Stomach (tissue), 19 donors: ENCODE measurements at places on chromosomes 11 and 22. TPM values are rescaled to one million over a fixed set of nuclear protein-coding genes. Genes with fewer than 3 reads are reported as not detected.

Gene APOL3
- not detected for total RNA-seq

Gene UQCR10
- 49.6 TPM for total RNA-seq

Gene STK33
- 10.9 TPM for total RNA-seq

Gene DCPS
- total RNA-seq, result 60.3 TPM

Gene EIF3D
- total RNA-seq, result 80.4 TPM

Gene GAL
- not detected for total RNA-seq

Gene GRIK4
- total RNA-seq, result not detected

Gene NUDT8
- total RNA-seq, result 333 TPM

Gene RAG1
- total RNA-seq, result 0.29 TPM

GRCh38 chr11:43907028-43907975 lies 26.7 kb downstream of the ALKBH3 start:
- DNase-seq, result no peak

DNA sequence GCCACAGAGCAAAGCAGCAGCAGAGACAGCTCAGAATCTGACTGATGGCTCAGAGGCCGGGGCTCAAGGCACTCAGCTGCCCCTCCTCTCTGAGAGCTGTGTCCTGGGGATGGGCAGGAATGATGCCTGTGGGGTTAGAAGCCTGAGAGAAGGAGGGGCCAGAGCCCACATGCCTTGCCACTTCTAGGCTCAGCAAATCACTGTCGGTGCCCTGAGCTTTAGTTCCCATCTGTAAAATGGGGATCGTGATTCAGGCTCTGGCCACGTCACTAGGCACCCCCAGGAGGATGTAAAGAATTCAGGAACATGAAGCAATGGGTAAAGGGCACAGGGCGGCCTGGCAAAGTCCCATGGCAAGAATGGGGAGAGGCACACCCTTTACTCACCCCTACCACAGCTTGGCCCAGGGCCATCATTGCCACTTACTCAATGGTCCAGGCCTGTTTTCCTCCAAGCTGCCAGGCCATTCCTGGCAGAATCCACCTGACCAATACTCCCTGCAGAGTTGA lies 3.4 kb upstream of the CDC42EP2 start:
- DNase-seq, result peak; percentile 65

DNA sequence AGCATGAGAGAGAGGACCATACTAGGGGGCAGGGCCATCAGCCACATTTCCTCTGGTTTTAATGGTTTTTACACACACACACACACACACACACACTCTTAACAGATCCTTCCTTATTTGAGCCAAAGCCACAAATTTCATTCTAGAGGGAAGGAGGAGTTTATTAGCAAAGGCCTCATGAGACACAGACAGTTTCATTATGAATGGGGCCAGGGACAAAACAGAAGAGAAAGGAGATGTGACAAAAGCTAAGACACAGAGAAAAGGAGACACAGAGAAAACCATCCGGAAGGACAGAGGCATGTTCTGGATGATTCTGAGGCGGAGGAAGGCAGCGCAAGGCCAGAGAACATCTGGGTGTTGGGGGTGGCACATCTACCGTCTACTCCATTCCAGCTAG lies 32.2 kb upstream of the ARFGAP3 start:
- DNase-seq, result no peak

DNA sequence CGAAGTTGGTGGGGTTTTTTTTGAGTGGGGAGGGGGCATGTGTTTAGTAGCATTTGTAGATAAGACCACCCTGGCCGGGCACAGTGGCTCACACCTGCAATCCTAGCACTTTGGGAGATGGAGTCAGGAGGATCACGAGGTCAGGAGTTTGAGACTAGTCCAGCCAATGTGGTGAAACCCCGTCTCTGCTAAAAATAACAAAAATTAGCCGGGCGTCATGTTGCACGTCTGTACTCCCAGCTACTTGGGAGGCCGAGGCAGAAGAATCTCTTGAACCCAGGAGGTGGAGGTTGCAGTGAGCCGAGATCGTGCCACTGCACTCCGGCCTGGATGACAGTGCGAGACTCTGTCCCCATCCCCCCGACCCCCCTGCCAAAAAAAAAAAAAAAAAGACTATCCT lies 34.6 kb downstream of the CECR2 start:
- DNase-seq, result no peak

GRCh38 chr11:10051868-10052586 lies 242.0 kb downstream of the SBF2 start:
- DNase-seq, result no peak

DNA sequence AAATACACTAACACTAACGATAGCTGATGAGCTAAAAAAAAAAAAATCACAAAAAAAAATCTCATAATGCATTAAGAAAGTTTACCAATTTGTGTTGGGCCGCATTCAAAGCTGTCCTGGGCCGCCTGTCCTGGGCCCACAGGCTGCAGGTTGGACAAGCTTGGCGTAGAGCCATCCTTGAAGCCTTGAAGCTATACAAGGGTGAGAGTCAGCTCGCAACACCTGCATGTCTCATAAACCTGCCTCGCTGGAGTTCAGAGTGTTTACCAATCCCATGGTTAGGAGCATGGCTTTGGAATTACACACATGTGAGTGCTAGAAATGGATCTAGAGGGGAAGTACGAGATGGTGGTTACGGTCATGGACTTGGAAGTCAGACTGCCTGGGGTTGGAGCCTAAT lies 453.7 kb downstream of the INSC start:
- no peak for DNase-seq

GRCh38 chr22:37417264-37417663 lies 10.0 kb downstream of the ELFN2 start:
- no peak for DNase-seq

GRCh38 chr22:40552070-40552469 lies 84.4 kb downstream of the MRTFA start:
- no peak for DNase-seq

- DNase-seq, result no peak
Measured at GRCh38 chr11:3795131-3796001, 2.0 kb downstream of the NUP98 start.

DNA sequence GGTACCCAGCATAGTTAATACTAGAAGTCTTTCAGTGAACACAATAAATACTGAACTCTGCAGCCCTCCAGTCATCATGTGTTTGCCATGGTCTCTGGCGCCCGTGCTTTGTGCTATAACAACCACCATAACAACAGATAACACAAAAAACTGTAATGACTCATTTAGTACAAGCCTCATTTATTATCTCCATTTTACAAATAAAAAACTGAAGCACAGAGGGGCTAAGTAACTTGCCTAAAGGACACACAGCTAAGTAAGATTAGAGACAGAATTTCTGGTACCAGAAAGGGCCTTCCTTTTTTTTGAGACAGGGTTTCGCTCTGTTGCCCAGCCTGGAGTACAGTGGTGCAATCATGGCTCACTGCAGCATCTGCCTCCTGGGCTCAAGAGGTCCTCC lies 19.5 kb downstream of the RBFOX2 start:
- peak; percentile 42 for DNase-seq

DNA sequence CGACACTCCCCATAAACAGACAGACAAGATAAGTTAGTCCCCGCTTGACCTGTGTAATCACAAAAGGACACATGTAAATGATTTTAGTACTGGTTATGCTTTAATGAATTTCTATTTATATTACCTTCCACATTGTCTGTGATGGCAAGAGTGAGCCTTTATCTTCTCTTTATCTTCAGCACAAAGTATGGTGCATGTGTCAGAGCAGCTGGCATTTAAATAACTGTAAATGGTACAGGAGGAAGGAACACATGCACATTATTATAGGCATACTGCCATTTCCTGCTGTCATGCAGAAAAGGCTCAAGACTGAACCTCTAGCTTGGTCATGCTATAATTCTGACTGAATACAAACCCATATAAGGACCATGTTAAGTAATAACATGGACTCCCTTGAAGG lies 1342.7 kb upstream of the TENM4 start:
- no peak for DNase-seq

DNA sequence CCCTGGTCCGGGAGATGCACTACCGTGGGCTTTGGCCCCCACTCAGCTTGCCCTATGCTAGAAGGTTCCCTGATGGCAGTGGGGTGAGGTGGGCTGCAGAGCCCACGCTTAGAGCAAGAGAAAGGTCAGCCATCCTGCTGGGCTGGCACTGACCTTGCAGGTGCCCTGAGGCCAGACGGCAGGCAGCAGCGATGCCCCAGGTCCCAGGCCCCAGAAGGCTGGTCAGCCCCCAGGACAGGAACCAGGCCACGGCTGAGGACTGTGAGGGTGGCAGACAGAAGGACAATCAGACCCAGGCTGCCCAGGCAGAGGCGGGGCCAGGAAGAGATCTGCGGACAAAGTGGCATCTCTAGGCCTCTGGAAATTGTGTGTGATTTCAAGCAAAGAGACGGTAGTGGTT lies 231.7 kb downstream of the CTTN start:
- DNase-seq, result no peak

DNA sequence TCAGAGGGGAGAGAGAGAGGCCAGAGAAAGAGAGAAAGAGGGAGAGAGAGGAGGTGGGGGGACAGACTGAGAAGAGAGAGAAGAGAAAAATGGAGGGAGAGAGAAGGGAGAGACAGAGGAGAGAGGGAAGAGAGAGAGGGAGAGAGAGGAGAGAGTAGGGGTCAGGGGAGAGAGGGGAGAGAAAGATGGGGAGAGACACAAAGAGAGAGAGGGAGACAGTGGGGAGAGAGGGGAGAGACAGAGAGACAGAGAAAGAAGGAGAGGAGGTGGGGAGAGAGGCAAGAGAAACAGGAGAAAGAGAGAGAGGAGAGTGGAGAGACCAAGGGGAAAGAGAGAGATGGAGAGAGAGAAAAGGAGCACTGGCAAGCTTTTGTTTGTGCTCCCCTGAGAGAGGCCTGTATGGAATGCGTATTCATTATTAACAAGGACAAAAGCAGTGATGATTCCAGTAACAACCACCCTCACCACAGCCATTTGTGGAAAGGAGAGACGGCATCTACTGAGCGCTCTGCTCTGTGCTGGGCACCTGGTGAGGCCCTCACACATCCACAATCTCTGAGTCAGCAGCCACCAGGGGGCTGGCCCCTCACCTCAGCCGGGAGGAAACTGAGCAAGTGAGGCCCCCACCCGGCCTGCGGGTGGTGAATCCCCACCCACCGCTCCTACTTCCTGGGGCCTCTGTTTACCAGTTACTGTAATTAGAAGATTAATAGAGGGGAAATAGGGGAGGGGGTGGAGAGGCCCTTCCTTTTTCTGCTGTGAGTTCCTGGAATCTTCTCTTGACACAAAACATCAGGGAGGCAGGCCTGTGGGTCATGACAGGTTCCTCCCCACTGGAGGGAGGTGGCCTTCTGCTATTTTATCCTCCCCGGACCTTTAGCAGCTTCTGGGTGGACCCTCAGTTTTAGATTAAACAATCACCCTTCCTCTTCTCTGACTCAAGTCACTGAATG lies 14.6 kb upstream of the MIAT start:
- peak; percentile 53 for DNase-seq

GRCh38 chr11:102933627-102934026 lies 21.9 kb downstream of the MMP13 start:
- no peak for DNase-seq

DNA sequence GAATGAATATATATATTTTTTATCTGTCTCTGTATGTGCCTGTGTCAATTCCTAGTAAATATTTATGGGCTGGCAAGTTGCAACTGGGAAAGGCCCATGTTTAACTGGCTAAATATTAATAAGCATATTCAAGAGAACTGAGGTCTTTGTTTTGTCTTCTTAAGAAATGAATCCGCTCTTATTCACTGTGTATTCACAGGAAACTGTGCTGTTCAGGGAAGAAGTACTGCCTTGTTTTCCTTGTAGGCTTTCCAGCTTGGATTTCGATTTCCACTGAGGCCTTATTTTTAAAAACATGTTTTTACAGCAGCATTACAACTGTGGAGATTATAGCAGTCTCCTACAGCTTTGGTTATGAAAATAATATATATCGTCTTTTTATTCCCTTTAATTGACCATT lies 64.7 kb downstream of the LDLRAD3 start:
- no peak for DNase-seq

DNA sequence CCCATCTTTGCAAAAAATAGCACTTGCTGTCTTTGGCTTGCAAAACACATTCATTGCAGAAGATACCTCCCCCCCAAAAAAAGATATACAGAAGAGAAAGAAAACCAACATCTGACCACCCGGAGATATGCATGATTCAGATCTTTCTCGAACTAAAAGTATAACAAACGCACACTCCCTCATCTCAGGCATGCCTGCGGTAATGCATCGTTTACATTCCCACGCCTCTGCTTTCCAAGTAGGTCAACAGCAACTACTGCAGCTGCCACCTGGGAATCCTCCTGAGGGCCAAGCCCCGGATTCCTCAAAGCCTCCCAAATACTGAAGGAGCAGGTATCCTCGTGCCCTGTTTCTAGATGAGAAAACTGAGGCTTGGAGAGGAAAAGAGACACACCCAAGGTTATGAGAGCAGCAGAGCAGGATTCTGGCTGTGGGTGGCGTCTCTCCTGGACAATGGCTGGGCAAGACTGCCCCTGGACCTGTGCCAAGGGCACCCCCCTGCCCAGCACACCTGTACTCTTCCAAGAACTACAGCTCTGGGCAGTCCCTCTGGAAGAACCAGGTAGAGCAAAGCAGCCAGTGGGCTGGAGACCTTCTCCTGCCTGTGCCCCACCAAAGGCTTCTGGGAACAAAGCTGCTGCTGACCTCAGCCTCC lies 38.1 kb downstream of the NUP50 start:
- DNase-seq, result peak; percentile 58

GRCh38 chr11:35223371-35223796 lies 84.4 kb downstream of the CD44 start:
- peak; percentile 92 for DNase-seq

DNA sequence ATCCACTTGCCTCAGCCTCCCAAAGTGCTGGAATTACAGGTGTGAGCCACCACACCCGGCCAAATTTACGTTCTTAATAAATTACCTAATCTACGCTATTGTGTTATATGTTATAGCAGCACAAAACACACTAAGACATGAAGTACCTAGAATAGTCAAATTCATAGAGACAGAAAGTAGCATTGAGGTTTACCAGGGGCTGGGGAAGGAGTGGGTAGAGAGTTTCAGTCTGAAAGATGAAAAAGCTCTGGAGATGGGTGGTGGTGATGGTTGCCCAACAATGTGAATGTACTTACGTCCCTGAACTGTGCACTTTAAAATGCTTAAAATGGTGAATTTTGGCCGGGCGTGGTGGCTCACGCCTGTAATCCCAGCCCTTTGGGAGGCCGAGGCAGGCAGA lies 65.7 kb upstream of the NUP50 start:
- DNase-seq, result no peak
